ENCODE measurements at places on chromosomes 4 and X.

DNA sequence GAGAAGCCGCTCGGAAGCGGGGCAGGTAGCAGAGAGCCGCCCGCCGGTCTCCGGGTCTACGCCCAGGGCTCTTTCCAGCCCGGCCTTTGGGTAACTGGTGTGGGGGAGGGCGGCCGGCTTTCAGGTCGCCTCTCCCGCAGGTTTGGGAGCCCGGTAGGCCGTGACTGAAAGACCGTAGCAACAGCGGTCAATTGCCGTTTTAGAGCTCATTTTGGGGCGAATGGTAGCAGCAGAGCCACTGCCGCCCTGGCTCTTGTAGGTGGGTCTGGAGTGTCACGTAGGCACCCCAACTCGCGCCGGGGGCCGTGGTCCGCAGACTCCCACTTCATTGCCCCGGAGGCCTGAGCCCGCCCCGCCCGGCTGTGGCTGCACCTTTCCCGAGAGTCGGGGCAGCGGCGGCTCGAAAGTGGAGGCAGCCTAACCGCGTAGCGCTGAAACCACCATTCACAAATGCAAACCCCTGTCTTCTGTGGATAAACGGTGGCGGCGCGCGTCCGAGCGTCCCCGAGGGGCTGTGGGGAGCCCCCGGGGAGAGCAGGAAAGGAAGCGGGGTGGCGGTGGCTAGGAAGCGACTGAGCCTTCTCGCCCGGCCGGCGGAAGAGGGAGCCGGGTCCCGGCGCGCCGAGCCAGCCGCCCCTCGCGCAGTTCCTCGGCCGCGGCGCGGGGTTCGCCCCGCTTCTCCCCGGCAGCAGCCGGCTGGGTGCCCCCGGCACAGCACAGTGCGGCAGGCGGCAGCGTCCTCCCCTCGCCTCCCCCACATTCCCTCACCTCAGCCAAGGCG is 2185.1 kb upstream of the TENM3 start:
- no peak for DNase-seq

DNA sequence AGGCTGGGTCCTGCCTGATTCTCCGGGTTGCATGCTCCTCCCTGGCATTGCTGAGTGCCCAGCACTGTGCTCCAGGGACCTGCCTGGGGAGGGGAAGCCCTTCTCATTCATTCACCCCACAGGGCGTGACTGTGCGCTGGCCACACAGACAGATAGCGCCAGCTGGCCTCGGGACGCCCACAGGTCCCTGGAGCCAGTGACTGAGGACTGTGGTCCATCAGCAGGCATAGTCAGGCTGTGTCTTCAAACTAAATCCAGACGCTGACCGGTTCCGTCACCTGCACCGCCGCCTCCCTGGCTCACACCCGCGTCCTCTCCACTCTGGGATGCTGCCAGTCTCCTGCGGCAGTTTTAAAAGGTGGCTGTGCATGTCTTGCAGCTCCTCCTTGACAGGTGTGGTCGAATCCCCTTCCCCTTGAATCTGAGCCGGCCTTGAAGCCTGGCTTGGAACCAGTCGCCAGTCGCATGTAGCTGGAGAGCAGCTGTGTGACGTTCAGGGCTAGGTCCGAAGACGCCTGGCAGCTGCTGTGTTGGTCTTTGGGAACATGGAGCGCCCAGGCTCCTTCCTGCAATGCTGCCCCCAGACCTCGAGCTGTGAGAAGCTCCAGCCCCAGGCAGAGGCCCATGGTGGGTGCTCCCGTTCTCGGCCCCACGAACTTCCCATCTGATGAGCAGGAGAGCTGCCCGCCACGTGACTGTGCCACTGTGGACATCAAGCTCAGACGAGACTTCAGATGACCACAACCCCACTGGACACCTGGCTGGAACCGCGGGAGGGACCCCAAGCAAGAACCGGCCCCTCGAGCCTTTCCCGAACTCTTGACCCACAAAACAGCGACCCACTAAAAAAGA is 94.1 kb downstream of the ADRA2C start:
- no peak for DNase-seq

- no peak for DNase-seq
These were observed 35.8 kb downstream of the YIPF6 start for GRCh38 chrX:68534691-68535090.

DNA sequence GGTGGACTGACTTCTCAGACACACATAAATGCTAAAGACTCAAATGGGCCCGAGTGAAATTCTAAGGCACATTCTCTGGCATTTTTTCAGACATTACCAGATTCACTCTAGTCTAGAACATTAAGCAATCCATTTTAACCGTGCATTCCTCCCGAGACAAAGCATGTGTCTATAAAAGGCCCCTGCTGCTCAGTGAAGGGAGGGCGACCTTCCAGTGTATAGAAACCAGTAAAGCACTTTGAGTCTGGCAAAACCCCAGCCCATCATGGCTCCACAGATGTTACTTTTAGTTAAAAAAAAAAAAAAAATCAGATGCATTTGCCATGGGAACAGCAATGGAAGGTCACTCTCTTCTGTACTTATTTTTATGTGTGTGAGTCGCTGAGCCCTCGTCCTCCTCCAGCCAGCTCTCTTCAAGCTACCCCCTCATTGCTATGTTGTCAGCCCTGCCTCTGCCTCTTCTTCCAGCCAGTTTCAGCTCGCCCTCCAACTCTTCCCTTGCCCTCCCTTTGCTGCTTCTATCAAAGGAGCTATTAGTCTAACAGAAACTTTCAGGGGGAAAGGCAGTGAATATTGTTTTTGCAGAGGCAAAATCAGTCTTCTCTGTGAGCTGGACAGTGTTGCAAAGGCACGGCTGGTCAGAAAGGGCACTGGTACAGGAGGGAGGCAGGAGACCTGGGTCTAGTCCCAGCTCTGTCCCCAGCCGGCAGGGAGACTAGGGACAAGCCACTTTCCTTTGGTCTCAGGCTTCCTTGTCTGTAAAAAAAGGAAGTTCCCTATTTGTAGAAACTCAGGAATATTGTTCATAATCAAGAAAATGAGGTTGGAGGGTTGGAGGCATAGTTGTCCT is 644.2 kb downstream of the ZNF674 start:
- DNase-seq = no peak

- no peak for DNase-seq
These were observed 333.8 kb upstream of the TENM3 start for GRCh38 chr4:181909368-181909767.

GRCh38 chr4:153486281-153487151 is 20.4 kb downstream of the TMEM131L start:
- no peak for DNase-seq

- DNase-seq = no peak
These were observed 46.3 kb downstream of the SPANXD start for GRCh38 chrX:141652286-141652685.

DNA sequence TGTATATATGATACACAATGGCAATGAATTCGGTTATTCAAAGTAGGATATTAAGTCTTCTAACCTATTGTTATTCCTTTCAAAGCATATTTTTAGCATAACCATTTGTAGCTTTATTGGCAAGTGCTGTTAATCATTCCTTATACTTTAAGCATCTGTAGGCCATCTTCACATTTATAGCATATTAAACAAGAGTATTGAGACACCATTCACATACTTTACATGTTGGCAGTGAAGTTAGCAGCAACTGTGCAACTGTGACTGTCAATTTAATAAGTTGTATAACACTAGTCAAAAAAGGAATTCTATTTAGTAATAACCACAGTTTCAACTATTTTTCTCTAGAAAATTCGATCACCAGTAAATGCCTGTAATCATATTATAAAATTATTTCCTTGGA is 107.3 kb upstream of the MYOZ2 start:
- DNase-seq = no peak

DNA sequence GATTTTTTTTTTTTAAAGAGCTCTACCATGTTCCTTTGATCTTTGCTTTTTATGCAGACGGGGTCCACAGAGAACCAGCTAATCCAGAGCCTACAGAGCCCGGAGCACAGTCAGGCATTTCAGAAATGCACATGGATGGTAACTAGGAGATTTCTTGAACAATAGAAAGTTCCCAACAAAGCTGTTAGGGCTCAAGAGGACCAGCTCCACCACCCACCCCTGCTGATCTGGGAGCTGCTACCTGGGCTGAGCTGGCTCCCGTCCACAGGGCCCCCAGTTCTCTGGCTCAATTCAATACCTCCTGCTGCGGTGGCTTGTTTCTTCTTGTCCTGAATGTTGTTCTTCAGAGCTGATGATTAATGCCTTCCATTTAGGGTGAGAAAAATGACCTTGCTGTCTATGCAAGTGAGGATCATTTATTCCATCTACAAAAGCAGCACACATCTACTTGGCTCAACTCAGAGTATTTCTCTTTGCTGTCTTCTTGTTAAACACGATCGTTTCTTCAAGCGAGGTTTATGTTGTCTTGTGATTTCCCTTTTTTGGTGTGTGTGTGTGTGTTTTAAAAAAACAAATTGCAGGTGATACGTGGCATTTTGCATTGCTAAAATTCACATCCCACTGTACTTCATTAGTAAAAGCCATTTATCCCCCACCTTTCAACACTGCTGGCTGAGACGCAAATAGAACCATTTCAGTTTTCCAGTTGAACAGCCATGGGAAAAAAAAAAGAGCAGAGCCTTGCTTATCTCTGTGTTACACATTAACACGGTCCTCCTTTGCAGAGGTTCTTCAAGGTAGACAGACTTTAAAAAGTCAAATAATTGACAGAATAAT is 31.3 kb downstream of the IGFBP7 start:
- no peak for DNase-seq

- no peak for DNase-seq
These were observed 48.8 kb downstream of the IGFBP7 start for GRCh38 chr4:57061395-57061794.

- no peak for DNase-seq
These were observed 479.2 kb downstream of the GBA3 start for GRCh38 chr4:23171976-23172375.

DNA sequence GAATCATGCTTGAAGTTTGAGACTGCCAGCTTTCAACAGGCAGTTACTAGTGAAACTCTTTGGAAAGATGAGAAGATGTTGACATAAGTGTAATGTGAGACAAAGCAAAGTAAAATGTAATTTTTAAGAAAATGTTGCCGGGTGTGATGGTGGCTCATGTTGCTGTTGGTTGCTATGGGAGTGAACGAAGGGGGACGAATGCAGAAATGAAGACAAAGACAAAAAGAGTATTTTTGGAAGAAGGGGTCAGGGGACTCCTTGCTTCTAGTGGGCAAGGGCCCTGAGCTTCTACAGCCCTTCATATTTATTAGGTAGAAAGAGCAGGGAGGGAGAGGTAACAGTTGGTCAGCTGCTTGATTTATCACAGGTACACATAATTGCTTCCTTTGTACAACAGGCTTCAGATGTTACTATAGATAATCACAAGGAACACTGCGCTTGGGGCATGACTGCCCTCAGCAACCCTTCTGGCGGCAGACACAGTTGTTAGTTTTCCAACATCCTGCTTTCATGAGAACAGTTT is 11.9 kb upstream of the UGDH start:
- no peak for DNase-seq

GRCh38 chr4:75004755-75005668 is 72.1 kb downstream of the PARM1 start:
- DNase-seq = no peak

DNA sequence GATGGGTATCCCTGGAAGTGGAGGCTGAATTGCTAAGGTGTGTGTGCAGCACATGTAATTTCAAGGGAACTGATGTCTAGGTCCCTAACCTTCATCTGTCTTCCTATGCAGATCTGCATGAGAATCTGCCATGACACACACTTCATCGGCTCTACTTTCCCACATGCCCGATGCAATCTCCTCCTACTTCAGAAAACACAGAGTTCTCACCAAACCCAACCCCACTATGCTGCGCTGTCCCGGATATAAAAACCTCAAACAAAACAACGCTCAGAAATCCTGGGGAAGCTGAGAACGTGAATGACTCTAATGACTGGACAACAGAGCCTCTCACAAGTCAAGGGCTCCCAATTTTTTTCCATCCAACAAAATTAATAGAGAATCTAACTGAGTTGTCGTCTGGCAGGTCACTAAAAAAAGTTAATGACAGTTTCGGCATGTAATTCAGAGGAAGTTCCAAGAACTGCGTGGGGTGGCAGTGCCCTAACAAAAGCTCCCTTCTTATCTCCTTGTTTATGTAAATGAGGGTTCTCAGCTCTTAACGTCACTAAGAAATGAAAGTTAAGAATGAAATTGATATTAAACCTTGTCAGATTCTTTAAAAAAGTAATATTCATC is 39.0 kb downstream of the STX18 start:
- no peak for DNase-seq

DNA sequence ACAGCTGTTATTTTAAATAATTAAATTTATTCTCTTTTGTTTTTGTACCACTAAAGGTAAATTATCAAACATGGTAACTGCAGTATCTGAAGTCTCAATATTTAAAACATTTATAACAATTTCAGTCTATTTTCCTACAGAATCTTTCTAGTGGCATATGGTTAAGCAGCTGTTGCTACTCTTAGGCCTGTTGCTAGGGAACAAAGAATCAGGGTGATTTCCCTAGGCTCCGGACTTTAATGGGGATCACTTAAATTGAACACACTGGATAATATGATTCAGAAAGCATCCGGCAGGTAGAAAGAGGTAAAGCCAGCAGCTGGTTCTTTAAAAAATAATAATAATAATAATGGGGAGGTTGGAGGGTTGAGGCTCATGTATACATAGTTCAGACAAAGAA is 17.6 kb downstream of the FBXO8 start:
- DNase-seq = no peak

DNA sequence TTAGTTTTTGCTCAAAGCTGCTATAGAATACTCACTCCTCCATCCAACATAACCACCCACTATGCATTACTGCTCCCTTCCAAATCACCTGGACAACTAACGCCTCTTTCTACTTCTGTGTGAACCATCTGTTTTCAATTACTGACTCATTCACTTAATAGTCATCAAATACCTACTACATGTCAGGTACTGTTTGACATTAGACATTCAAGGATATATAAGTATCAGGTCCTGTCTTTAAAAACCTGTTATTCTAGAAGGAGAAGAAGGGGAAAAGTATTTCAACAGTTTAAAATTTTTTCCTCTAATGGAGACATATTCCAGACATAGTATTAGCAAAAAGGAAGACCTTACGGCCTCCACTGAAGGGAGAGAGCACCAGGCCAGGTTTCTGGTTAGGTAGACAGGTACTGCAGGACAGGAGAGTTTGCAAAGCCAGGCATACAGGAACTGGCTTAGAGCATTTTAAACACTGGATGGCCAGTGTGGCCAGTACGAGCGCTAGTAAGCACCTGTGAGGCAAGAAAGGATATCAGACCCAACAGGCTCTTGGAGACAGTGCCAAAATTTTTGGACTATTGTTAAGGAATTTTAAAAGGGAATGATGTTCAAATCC is 39.0 kb downstream of the SH3RF1 start:
- DNase-seq = no peak

DNA sequence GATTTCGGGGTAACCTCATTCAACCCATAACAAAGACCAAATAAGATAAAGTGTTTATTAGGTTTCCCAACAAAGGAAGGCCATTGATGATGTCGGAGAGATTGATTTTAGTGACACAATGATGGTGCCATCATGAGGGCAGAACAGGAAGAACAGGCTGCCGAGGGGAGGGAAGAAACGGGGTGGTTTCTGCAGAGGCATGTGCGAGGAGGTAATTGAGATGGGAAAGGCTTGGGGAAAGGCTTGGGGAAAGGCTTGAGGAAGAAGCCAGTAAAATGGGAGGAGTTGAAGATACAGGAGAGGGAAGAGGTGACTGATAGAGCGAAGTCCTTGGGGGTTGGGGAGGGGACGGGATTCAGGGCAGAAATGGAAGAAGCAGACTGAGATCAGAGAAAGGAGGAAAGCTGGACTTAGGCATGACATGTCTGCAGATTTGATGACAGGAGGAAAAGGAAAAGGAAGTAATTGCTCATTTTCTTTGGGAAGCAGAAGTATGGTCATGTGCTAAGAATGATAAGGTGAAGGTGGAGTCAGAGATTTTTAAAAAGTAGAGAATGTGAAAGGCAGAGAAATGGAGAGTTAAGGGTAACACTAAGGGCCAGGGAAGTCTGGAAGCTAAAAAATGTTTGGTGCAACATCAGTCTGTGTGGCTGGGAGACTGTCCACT is 6.0 kb downstream of the HPSE start:
- no peak for DNase-seq
